ENCODE measurements at places on chromosomes 5 and 9.

- H3K27me3 ChIP-seq: no peaks in the 10 kb centered on the region
- H3K36me3 ChIP-seq: peaks cover 50% of the 10 kb centered on the region
- no peak overlapping the region for H3K4me3 ChIP-seq
- DNase-seq: no peak
Measured at GRCh38 chr5:55638051-55638450, 74.1 kb downstream of the SLC38A9 start.

GRCh38 chr5:150148117-150148927, 7.3 kb downstream of the PDGFRB start:
- no peak for DNase-seq
- H3K27me3 ChIP-seq: no peaks in the 10 kb centered on the region
- H3K27ac ChIP-seq: no peak overlapping the region
- H3K4me3 ChIP-seq: no peak overlapping the region

GRCh38 chr9:128099932-128100491, 27.5 kb downstream of the PTGES2 start:
- no peak overlapping the region for H3K27ac ChIP-seq
- H3K36me3 ChIP-seq: peaks cover 44% of the 10 kb centered on the region
- H3K4me3 ChIP-seq: no peak overlapping the region

- DNase-seq: no peak
- no peaks in the 10 kb centered on the region for H3K27me3 ChIP-seq
- peaks cover 14% of the 10 kb centered on the region for H3K4me1 ChIP-seq
- H3K4me3 ChIP-seq: no peak overlapping the region
Measured at GRCh38 chr5:159415301-159415937, 85.1 kb upstream of the IL12B start.

- peaks cover 33% of the 10 kb centered on the region for H3K36me3 ChIP-seq
- no peak overlapping the region for H3K4me3 ChIP-seq
- H3K4me1 ChIP-seq: no peaks in the 10 kb centered on the region
- no peaks in the 10 kb centered on the region for H3K27me3 ChIP-seq
- no peak overlapping the region for H3K27ac ChIP-seq
Measured at GRCh38 chr5:128290152-128290858, 206.7 kb downstream of the SLC12A2 start.
